ENCODE measurements at places on chromosomes 3 and 15. TPM values are rescaled to one million over a fixed set of nuclear protein-coding genes. Genes with fewer than 3 reads are reported as not detected.

DNA sequence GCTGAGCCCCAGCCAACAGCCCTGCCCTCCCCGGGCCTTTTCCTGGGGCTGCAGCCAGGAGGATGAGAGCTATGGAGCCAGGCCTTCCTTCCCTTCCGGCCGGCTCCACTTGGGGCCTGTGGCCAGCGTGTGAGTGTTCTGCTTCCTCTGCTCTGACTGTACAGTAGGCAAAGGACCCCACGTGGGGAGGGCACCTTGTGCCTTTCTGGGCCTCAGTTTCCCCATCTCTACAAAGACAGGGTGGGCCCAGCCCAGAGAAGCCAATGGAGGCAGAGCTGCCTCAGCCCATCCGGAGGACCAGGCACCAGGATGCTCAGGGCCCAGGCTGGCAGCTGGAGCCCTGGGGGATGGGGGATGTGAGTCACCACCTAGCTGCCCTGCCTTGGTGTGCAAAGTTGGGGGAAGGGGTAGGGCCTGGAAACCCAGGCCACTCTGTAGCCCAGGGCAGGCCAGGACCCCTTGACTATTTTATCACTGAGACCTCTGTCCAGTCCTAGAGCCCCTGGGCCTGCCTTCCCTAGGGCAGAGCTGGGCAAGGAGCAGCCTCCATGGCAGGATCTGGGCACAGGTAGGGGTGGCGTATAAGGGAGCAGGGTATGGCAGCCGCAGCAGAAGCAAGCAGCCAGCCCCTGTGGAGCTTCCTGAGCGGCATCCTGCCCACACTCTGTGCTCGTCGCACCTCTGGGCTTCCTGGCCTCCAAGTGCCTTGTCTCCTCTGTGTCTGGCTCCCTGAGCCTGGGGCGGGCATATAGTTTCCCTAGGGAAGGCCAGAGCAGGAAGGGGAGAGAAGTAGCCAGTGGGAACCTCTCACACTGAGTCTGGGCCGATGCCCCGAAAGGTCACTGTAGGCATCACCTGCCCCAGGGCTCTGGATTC is 1.8 kb downstream of the PSTPIP1 start:
- H3K4me1 ChIP-seq, result no peaks in the 10 kb centered on the region
- no peaks in the 10 kb centered on the region for H3K36me3 ChIP-seq
- peak; percentile 77 for DNase-seq
- no peak overlapping the region for H3K4me3 ChIP-seq

DNA sequence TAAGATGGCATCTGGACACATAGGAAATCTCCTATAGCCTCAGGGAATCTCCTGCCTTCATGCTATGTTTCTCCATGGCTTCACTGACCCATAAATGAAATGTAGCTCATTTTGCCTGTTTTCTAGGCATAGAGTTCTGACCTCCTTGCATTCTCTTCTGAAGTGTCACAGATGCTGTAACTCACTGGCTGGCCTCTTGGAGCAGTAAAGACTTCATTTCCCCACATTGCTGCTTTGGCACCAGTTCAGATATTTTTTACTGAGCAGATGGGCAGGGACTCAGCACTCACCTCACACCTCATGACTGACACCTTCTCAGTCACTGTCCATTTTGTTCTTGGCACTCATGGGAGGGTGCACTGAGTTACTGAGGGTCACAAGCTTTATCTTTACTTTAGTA is 286.7 kb upstream of the TGFBR2 start:
- H3K27ac ChIP-seq, result no peak overlapping the region
- no peak overlapping the region for H3K4me3 ChIP-seq
- H3K36me3 ChIP-seq, result no peaks in the 10 kb centered on the region
- no peak for DNase-seq
- peaks cover 3% of the 10 kb centered on the region for H3K4me1 ChIP-seq

DNA sequence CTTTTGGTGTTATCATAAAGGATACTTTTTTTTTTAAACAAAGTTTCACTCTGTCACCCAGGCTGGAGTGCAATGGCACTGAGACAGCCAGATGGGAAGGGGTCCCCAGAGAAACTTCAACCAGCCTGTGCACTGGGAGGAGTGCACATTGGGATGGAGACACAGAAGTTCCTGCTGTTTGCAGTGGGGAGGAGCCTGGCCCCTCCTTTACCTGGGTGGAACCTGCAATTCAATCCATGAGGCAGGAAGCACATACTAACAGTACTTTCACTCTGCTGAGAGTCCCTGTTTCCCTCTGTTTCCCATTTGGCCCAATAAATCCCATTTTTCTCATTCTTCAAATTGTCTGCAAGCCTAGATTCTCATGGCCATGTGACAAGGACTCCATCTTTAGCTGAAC is 42.3 kb upstream of the LHFPL4 start:
- H3K27me3 ChIP-seq, result no peaks in the 10 kb centered on the region
- no peaks in the 10 kb centered on the region for H3K36me3 ChIP-seq
- H3K4me1 ChIP-seq, result no peaks in the 10 kb centered on the region
- H3K4me3 ChIP-seq, result no peak overlapping the region
- no peak for DNase-seq
- no peak overlapping the region for H3K27ac ChIP-seq

DNA sequence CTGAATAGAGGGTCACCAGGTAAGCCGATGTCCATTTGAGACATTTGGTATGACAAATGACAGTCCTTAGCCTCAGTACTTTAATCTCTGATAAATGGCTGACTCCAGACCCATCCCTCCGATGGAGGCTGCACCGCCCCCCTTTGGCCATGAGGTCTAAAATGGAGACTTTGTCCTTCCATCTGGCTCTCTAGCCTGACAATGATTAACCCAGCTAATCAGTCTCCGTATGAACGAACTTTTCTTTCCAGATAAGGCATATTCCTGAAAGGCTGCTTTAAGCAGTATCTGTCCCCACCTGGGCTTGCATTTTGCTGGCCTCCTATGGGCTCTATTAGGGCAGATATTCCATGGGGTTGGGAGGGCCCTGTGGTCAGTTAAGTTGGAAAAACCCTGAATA is 10.8 kb upstream of the MYZAP start:
- no peak overlapping the region for H3K4me3 ChIP-seq
- no peaks in the 10 kb centered on the region for H3K36me3 ChIP-seq
- no peaks in the 10 kb centered on the region for H3K4me1 ChIP-seq
- no peak overlapping the region for H3K27ac ChIP-seq

USP50 gene
- total RNA-seq, result 0.81 TPM

RUVBL1 gene
- 15.4 TPM for total RNA-seq

- H3K27ac ChIP-seq, result peak overlapping the region; percentile 97
- no peaks in the 10 kb centered on the region for H3K4me1 ChIP-seq
- no peaks in the 10 kb centered on the region for H3K27me3 ChIP-seq
- no peaks in the 10 kb centered on the region for H3K36me3 ChIP-seq
- H3K4me3 ChIP-seq, result peak overlapping the region; percentile 59
- no peak for DNase-seq
Measured at GRCh38 chr3:138609898-138610266, 1.3 kb downstream of the FAIM start.

SUSD5 gene
- 132 TPM for total RNA-seq

- no peaks in the 10 kb centered on the region for H3K36me3 ChIP-seq
- H3K27ac ChIP-seq, result no peak overlapping the region
- H3K4me3 ChIP-seq, result no peak overlapping the region
- no peaks in the 10 kb centered on the region for H3K4me1 ChIP-seq
Measured at GRCh38 chr3:126373682-126374601, 16.7 kb upstream of the KLF15 start.

LRRC3B gene
- 0.19 TPM for total RNA-seq

C3orf20 gene
- total RNA-seq, result 0.16 TPM

- DNase-seq, result no peak
- no peak overlapping the region for H3K4me3 ChIP-seq
- H3K27ac ChIP-seq, result no peak overlapping the region
- no peaks in the 10 kb centered on the region for H3K36me3 ChIP-seq
Measured at GRCh38 chr3:42057561-42058211, 33.5 kb upstream of the TRAK1 start.

LTK gene
- total RNA-seq, result 1.1 TPM

DNA sequence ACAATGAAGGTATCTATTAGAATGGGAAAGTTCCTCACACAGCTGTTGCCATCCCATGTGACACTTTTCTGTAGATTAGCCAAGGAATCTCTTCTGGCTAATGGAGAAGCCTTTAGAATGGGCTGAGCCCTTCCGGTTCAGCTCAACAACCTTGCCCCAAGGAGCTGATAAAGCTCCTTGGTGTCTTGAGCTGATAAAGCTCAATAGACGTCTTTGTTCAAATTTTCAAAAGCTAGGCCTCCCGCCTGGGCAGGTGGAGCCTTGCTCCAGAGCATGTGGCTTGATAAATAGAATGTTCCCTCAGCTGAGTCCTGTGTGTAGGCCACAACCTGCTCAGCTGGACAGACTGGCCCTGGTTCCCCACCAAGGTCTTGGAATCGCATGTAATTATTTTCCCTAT is 7.2 kb upstream of the BNIP2 start:
- H3K4me3 ChIP-seq, result no peak overlapping the region
- no peak for DNase-seq
- no peak overlapping the region for H3K27ac ChIP-seq
- no peaks in the 10 kb centered on the region for H3K4me1 ChIP-seq

DNA sequence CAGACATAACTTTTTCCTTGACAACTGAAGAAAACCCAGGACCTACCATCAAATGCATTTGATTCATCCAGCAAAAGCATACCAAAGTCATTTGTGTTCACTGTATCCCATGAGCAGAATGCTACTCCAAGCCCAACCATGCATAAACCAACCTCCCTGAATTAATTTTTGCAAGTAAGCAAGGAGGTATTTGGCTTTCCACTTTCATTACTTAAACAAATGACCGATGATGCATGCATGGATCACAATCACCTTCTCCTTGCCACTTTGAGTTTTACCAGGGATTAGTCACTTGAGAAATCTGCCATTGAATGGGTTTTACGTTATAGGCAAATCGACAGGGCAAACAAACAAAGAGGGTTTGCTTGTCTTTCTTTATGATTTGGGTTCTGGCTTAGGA is 214.8 kb downstream of the FMN1 start:
- H3K4me1 ChIP-seq, result no peaks in the 10 kb centered on the region
- H3K27ac ChIP-seq, result no peak overlapping the region
- H3K27me3 ChIP-seq, result no peaks in the 10 kb centered on the region
- DNase-seq, result no peak
- no peaks in the 10 kb centered on the region for H3K36me3 ChIP-seq

CD86 gene
- total RNA-seq, result 19.7 TPM

DNA sequence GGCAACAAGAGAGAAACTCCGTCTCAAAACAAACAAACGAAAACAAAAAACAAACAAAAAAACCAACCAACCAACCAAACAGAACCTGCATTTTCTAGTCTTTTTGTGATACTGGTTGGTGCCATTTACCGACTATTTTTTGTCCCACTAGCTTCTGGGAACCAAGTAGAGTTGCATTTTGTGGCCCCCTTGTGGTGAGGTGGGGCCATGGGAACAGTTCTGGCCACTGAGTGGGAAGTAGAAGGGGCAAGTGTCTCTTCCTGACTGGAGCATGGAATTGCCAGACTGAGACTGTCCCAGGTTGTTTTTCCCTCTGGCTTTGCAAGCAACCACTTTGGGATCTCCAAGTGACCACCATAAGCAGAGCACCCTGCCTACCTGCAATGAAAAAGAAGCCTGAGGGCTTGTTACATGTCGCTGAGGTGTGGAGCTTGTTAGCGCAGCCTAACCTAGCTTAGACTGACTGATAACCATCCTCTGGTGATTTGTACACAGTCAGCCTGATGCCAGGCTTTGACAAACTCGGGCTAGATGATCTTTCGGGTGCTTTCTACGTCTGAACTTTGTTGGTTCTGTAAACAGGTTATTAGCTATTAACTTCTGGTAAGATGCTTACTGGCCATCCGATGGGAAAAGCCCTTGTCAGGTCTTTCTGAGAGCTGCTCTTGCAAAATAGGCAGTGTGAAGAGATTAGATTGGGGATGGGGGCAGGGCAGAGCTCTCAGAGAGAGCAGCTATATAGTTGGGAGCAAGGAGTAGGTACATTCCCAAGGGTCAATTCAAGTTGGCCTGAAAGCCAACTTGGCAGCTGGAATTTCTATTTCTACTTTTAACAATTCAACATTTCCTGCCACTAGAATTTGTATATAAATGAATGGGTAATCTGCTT is 172.2 kb downstream of the SSR3 start:
- no peak overlapping the region for H3K27ac ChIP-seq
- no peak overlapping the region for H3K4me3 ChIP-seq
- no peaks in the 10 kb centered on the region for H3K36me3 ChIP-seq
- no peaks in the 10 kb centered on the region for H3K27me3 ChIP-seq
- peaks cover 18% of the 10 kb centered on the region for H3K4me1 ChIP-seq

PPIP5K1 gene
- 53.7 TPM for total RNA-seq

DNA sequence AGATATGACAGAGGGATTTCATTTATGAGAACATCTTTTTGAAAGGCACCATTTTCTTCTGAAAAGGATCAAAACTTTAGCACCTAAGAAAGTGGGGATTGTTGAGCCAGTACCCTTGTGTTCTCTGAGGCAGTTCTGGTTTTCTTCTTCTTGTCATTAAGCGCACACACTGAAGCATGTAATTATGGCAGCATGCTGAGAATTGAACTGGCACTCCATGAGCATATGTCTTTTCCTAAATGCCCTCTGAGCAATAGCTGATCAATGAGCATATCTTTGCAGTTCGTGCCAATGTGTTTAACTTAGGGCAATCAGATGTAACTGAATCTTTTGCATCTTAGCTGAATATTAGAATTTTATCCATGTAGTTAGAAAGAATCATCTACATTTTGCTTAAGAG is 53.9 kb upstream of the VGLL3 start:
- no peak for DNase-seq
- no peaks in the 10 kb centered on the region for H3K4me1 ChIP-seq
- H3K4me3 ChIP-seq, result no peak overlapping the region
- no peaks in the 10 kb centered on the region for H3K27me3 ChIP-seq

DNA sequence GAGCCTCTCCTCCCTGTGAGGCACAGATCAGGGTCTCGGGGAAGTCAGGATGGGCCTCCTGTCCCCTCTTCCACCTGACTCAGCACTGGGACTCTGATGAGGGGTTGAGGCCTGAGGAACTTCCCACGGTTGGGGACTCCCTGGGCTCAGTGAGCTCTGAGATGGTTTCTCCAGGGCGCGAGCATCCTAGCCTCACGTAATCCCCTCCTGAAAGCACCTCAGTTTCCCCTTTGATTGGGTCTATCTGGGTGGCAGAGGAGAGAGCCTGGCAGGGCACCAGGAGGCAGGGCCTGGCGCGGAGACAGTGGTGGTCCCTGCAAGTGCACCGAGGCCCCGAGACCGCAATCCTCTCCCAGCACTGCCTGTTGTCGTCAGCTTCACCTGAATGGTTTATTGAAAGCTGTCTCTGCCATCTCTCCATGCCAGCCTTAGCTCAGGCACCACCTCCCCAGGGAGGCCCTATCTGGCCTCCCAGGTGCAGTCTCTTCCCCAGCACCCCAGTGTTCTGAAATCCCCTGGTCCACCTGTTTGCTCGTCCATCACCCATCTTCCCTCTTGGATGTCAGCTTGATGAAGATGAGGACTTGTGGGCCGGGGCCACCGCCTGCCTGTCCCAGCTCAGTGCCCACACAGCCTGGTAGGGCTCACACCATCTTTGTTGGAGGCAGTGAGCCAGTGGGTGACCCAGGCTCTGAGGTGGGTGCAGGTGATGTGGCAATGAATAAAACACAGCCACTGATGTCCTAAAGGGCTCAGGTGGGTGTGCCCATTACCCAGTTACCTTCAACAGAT is 52.2 kb upstream of the PCSK6 start:
- H3K27me3 ChIP-seq, result no peaks in the 10 kb centered on the region
- no peak for DNase-seq
- H3K27ac ChIP-seq, result no peak overlapping the region
- no peaks in the 10 kb centered on the region for H3K4me1 ChIP-seq

- peak overlapping the region; percentile 58 for H3K27ac ChIP-seq
- peaks cover 28% of the 10 kb centered on the region for H3K4me1 ChIP-seq
- DNase-seq, result peak; percentile 81
- H3K27me3 ChIP-seq, result no peaks in the 10 kb centered on the region
Measured at GRCh38 chr3:124202754-124203153, 210.8 kb upstream of the ROPN1 start.

Measured in aorta (tissue), 5 donors.